Activated CD4-positive, CD25-positive, alpha-beta regulatory T cell (primary cell): ENCODE measurements at places on chromosomes 2 and 18.

DNA sequence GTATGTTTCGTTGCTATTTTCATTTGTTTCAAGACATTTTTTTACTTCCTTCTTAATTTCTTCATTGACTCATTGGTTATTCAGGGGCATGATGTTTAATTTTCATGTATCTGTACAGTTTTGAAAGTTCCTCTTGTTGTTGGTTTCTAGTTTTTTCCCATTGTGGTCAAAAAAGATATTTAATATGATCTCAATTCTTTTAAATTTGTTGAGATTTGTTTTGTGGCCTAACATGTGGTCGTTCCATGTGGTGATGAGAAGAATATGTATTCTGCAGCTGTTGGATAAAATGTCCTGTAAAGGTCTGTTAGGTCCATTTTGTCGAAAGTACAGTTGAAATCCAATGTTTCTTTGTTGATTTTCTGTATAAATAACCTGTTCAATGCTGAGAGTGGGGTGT lies 110.3 kb upstream of the MAP4K4 start:
- DNase-seq, result no peak

- no peak for DNase-seq
Measured at GRCh38 chr2:12727641-12728040, 10.9 kb downstream of the TRIB2 start.

- no peak for DNase-seq
Measured at GRCh38 chr2:71601136-71602114, 148.1 kb downstream of the DYSF start.

GRCh38 chr18:3615374-3615985 lies 165.5 kb downstream of the TGIF1 start:
- DNase-seq, result no peak

DNA sequence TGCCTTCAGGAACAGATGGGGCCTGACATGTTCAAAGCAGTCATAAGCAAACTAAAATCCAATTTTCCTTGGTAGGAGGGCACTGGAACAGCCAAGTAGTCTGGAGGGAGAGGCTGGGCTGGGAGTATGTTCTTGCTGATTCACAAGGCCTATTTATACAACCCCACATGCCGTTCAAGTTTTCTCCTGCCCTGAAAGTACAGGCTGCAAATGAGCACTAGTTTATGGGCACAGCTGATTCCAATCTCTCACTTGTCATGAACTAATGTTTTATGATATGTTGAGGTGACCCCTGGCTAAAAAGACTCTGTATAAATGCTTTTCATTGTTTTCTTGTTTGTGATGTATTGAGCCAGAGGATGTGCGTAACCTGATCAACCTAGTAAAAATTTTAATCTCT lies 183.4 kb upstream of the SRD5A2 start:
- no peak for DNase-seq

- no peak for DNase-seq
Measured at GRCh38 chr2:181419129-181419855, 37.9 kb upstream of the ITGA4 start.
